ENCODE measurements at places on chromosomes 11 and 22.

GRCh38 chr11:7637447-7638157, 35.7 kb downstream of the CYB5R2 start:
- DNase-seq, result no peak

- no peak for DNase-seq
These were observed 117.8 kb downstream of the SERGEF start for GRCh38 chr11:17894929-17895658.

GRCh38 chr22:19068784-19069271, 53.4 kb downstream of the DGCR2 start:
- DNase-seq, result no peak

GRCh38 chr11:102518296-102519094, 12.1 kb downstream of the MMP7 start:
- DNase-seq, result no peak

DNA sequence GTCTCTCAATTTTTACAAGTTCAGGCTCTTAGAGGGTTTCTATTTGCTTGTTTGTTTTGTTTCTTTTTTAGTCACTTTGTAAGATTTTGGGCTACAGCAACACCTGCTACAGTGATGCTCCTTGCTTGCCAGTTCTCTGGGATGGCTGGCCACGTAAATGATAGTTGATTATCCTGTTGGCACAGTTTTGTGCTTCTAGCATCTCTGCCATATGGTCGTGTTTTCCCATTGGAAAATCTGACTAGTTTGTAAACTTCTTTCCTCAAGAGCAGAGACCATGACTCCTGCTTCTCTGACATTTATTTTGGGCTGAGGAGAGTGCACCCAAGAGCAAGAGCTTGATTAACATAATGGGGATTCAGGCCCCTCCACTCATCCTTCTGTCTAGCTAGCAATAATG, 1621.6 kb upstream of the RAG2 start:
- DNase-seq, result no peak

DNA sequence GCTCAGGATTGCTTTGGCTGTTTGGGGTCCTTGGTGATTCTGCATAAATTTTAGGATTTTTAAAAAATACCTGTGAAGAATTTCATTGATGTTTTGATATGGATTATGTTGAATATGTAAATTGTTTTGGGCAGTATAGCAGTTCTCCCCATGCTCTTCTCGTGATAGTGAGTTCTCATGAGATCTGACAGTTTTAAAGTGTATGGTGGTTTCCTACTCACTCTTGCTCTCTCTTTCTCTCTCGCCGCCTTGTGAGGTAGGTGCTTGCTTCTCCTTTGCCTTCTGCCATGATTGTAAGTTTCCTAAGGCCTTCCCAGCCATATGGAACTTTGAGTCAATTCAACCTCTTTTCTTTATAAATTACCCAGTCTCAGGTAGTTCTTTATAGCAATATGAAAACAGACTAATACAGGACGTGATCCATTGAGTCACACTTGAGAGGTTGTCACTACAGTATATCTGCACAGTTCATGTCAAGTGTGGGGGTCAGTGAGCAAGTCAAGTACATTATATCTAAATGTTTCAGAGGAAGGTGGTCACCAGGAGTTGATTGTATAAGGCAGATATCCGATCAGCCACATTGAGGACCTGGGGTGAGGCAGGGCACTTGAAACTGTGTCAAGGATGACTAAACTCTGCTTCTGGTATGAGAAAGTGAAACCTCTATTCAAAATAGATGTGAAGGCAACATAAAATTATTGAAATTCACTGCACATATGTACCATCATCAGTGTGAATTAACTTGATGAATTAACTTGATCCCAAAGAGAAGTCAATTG, 70.7 kb upstream of the CCDC179 start:
- DNase-seq, result no peak

All from right kidney (tissue), 9 donors.